Cortex of kidney (tissue), 1 donor: ENCODE measurements at places on chromosomes 5 and 9.

DNA sequence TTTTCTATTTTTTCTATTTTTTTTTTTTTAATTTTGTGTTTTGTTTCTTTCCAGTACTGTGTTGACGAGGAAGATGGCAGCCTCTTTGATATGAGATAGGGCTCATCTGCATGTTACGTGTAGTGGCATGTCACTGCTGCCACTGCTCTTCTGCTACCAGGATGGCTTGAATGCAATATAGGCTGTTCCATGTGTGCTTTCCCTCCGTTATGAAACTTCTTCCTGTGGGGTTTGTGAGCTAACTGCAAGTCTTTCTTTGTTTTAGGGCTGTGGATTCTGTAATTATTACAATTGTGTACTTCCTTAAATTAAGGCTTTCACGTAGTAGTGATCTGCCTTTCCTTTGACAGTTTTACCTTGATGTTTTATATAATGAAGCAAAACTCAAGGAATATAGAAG is 184.6 kb downstream of the KDM4C start:
- no peak for DNase-seq

DNA sequence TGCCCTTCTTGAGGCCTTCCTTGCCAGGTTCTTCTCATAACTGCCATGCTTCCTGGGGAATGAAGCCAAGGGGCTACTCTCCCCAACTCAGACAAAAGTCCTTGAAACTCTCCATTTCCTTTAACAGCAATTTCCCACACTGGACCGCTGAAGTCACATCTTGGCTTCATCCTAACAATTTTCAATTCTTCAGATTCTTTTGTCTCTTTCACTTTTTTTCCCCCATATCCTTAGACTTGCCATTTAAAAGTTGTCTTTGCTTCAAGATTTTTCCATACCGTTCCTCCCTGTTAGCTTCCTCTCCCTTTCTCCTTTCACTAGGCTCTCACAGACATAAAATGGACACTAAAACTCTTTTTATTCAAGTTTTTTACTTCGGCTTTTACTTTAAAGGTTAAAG is 93.1 kb upstream of the ITGA1 start:
- no peak for DNase-seq

- no peak for DNase-seq
Measured at GRCh38 chr9:35680331-35681105, 6.8 kb downstream of the CA9 start.

- DNase-seq: no peak
Measured at GRCh38 chr5:41629897-41630296, 119.5 kb upstream of the PLCXD3 start.

DNA sequence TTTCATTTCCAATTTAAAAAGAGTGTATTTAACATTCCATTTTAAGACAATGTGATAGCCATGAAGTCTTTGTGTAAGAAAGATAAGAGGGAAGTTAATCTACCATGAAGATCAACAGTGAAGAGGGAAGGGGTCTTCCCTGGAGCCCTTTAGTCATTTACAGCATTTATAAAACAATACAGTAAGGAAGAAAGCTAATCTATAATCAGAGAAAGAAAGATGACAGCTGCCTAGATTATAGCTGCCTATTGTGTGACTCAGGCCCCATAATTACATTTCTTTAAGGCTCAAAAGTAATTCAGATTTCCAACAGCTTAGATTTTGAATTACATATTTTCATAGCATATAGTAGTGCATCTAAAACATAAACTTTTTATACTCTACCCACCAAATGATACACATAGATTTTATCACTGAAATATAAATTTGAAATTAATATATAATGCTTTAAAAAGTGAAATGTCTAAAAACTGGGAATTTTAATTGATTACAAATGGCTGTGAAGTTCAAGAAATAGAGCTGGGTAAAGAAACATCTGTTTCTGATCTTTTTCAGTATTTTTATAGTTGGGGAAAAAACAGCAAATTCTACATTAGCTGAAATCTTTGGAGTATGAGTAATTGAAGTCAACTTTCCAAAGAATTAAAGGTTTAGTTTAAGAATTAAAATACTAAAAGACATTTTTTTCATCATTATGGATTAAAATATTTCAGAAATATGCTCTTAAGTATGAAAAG is 89.6 kb downstream of the RIC1 start:
- no peak for DNase-seq

DNA sequence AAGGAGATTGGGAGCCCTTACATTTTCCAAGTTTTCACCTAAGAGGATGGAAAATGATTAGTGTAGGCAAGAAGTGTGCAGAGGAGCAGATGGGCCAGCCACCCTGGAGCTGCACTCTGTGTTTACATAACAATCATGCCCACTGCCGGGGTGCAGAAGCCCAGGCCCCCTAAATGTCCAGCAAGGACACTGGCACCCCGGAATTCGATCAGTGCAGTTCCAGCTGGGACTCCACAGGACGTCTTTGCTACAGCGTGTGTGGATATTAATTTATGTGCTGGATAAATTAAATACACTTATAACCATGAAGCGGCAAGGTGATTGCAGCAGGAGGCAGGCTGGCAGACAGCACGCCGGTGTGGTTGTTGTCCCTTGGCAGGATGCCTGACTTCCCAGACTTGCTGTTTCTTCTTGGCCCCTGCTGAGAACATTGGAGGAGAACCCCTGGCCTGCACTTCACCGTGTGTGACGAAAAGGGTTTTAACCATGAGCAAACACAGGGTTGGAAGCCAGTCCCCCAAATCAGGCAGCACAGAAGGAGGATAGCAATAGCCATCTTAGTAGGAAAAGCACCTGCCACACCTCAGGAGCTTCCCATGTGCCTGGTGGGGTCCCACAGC is 73.7 kb downstream of the GADD45G start:
- no peak for DNase-seq

GRCh38 chr5:56818450-56819037 is 3.2 kb downstream of the MAP3K1 start:
- no peak for DNase-seq

DNA sequence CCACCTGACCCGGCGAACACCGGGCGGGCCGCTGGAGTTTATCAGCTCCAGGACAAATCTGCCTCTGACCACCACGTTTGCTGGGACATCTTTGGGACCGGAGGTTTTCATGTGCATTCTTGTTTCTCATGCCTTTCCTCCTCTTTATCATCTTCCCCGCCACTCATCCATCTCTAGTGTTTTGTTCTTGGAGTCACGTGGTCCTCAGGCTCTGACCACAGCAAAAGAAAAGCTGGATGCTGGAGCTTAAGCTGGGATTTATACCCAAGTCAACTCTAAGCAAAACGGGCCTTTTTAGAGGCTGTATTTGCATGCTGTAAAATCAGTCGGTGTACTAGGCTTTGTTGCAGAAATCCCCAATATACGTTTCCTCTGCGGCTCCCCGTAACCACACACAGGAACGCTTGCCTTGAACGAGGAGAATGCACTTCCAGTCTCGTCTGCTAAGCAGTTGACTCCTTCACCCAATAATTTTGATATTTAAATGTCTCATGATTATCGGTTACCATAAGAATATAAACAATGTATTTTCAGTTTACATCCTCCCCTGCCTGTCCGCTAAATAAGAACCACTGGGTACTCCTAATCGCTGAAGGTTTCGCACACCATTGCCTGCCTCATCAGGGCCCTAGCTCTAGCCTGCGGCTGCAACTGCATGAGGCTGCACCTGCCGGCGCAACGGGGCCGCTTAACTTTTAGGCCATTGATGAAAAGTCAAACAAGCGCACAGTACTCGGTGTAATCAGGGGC is 560 bp upstream of the NDUFS6 start:
- no peak for DNase-seq

GRCh38 chr9:7121664-7122063 is 363.9 kb downstream of the KDM4C start:
- no peak for DNase-seq

DNA sequence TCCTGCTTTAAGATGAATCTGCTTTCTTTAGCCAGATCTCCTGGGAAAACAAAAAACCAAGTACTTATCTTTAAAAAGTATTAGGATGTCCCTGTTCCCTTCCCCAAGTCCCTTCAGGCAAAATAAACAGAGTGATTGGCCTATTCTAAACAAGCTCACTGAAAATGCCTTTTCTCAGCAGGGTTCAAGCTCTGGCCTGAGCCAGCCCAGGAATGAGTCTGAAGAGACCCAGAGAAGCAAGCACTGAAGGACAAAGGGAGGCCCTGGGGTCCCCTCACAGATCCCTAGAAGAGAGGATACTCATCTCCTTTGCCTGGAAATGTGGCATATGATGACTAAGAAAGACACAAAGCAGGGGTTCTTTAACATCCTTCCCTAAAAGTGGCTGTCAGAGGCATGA is 66.8 kb upstream of the MAP1B start:
- no peak for DNase-seq

GRCh38 chr9:89497257-89497963 is 503 bp downstream of the SEMA4D start:
- no peak for DNase-seq

- DNase-seq: no peak
Measured at GRCh38 chr5:57804007-57804444, 321.4 kb upstream of the ACTBL2 start.

DNA sequence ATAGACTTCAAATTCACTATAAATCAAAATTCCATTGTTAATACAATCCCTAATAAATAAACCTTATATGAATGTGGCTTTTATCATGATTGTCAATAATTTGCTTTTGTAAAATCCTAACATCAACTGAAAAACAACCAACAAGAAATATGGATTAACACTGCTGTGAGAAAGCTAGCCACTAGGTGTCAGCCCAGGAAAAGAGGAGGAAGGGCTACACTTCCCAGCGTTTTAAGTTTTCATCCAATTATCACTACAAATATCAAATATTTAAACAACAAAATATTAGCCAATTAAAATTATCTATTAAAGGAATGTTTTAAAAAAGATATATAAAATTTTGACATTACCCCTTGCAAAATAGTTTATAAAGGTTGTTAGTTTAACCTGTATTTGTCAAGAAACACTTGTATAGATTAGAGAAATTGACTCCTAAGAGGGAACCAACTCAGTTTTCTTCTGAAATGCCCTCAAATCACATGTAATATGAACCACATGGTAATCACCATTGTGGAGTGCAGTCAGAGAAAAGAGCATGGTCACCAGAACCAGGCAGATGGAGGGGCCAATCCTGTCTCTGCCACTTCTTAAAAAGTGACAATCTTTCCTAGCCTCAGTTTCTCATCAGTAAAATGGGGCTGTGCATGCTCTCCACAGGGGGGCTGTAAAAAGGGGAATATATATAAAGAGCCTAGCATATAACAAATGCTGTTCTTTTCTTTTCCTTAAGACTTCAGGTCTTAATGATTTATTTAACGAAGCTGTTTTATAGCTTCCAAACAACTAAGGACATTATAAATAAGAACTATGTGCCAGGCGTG is 188.2 kb downstream of the CRB2 start:
- no peak for DNase-seq

DNA sequence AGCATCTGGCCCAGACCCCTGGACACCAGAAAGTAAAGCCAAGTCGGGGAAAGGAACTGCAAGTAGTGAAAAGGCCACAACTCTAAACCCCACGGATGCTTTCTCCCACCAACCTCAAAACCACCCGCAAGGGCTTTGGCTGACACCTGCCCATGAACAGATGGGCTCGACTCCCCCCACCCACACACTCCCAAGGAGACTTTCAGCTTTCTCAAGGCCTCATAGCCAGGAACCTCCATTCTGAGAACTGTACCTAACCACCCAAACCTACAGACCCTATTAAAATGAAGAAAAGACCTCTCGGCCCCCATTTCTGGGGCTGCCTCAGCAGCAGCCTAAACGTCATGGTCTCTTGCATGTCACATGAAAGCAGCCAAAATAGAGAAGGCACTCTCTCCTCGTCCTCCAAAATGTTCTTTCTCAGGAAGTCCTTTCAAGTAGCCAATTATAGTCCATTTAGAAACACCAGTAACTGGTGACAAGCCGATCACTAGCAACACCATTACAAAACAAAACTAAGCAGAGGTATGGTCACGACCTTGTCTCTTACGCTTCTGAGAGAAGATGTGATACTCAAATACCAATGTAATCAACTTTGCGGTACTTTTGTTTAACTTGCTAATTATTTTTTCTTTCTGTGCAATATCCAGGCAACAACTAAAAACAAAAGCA is 2.9 kb downstream of the B4GALT1 start:
- DNase-seq: no peak

GRCh38 chr5:158789441-158789840 is 310.3 kb downstream of the EBF1 start:
- no peak for DNase-seq

GRCh38 chr5:141809380-141810096 is 68.7 kb downstream of the PCDH1 start:
- no peak for DNase-seq

- no peak for DNase-seq
Measured at GRCh38 chr9:116209414-116210116, 56.0 kb downstream of the PAPPA start.

- no peak for DNase-seq
Measured at GRCh38 chr5:83077662-83078261, 415 bp downstream of the XRCC4 start.

DNA sequence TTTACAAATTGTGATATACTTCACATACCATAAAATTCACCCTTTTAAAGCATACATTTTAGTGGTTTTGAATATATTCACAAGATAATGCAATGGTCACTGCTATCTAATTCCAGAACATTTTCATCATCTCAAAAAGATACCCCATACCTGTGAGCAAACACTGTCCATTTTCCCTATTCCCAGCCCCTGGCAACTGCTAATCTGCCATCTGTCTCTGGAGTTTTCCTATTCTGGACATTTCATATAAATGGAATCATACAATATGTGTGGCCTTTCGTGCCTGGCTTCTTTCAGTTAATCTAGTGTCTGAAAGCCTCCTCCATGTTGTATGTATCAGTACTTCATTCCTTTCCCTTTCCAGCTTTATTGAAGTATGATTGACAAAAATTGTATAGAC is 14.7 kb downstream of the SNX30 start:
- no peak for DNase-seq

GRCh38 chr5:112844489-112844888 is 16.6 kb upstream of the SRP19 start:
- no peak for DNase-seq

GRCh38 chr5:58122848-58123392 is 337.0 kb downstream of the PLK2 start:
- DNase-seq: no peak

DNA sequence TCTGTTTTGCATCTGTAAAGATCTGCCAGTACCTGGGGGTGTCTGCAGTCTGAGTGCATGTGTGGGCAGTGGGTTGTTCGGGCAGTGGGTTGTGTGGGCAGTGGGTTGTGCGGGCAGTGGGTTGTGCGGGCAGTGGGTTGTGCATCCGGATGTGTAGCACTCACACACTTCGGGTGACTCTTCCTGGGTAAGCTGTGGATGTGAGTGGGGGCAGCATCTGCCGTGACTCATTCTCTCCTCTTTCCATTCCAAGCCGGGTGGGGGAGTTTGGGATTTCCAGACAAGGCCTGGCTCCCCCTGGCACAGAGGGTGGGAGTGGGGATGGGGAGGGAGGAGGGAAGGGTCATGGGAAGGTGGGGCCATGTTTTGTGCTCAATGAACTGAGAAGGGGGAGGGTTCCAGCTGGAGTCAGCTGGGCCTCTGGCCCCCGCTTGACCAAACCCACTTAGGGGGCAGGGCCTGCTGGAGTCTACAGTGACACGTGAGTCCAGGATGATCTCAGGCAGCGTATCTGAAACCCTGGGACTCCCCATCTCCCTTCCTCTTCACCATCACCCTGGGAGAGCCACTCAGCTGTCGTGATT is 8.3 kb downstream of the CRB2 start:
- DNase-seq: no peak
